ENCODE measurements at places on chromosomes 5 and 9.

GRCh38 chr5:28967848-28968247 is 1929.5 kb upstream of the CDH9 start:
- DNase-seq: no peak

DNA sequence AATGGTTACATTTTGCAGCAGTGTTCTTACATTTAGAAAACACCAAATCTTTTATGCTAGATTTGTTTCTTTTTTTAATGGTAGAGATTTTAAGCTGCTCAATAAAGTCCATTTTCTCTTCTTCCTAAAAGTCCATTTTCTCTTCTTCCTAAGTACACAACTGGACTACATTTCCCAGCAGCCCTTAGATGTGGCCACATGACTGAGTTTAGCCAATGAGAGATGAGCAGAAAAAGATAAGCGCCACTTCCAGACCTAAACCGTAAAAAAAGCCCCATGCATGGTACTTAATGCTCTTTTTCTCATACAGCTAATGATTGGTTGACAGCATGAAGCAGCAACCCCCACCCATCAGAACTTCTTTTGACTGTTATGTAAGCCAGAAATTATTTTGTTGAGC is 206.7 kb downstream of the FAM114A2 start:
- peak; percentile 41 for DNase-seq

DNA sequence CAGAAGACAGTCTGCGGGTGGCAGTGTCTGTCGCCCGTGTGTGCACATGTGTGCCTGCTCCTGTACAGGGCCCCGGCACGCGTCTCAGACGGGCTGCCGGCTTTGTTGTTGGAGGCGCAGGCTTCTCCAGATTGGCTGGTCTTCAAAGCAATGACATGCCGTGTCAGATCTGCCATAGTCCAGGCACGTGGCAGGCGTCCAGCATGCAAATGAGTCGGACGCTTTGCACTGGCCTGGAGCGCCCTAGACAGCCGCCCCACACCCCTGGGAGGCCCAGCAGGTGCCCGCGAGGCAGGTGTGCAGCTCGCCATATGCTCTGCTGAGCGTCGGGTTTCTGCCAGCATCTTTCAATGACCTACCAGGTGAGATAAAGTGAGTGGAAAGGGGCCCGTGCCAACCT is 71.5 kb downstream of the GADD45G start:
- no peak for DNase-seq

- no peak for DNase-seq
These were observed 4.3 kb downstream of the SH3GLB2 start for GRCh38 chr9:129023908-129024233.

- no peak for DNase-seq
These were observed 5.8 kb downstream of the GLRX start for GRCh38 chr5:95816776-95817175.

DNA sequence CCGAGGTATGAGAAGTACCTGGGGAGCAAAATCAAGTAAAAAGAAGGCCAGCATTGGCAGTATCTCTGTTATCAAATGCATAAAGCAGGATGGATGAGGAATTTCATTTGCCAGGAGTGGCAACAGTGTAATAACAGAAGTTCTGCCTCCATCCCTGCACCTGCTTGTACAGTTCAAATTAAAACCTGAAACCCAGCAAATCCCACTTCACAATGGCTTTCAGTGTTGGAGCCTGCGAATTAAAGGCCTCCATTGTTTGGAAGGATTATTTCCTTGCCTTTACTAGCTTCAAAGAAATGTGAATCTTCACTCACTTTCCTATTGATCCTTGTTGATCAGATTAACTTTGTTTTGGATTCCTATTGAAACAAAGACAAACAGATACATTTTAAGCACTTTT is 31.5 kb upstream of the IRX1 start:
- DNase-seq: no peak

DNA sequence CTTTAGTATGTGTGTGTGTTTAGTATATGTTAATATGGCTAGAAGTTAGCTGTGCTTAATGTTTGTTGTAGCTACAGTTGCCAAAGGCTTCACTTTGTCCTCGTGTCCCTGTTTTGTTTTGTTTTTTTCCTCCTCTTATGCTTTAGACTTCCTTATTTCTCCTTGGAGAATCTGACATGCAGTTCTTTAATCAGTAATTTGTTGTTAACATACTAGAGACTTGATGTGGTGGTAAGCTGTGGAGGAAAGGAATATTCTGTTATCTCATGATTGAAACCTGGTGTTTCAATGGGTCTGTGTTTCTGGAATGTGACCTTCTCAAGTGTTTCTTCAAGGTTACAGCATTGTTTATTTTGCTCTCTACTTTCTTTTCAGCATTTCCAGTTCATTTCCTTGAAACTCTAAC is 515.6 kb upstream of the ST8SIA4 start:
- DNase-seq: no peak

- no peak for DNase-seq
These were observed 1228.0 kb upstream of the C9orf72 start for GRCh38 chr9:28801144-28801799.

GRCh38 chr5:662751-663435 is 30.3 kb downstream of the TPPP start:
- DNase-seq: no peak

- DNase-seq: no peak
These were observed 235.2 kb downstream of the MLLT3 start for GRCh38 chr9:20387062-20387461.

DNA sequence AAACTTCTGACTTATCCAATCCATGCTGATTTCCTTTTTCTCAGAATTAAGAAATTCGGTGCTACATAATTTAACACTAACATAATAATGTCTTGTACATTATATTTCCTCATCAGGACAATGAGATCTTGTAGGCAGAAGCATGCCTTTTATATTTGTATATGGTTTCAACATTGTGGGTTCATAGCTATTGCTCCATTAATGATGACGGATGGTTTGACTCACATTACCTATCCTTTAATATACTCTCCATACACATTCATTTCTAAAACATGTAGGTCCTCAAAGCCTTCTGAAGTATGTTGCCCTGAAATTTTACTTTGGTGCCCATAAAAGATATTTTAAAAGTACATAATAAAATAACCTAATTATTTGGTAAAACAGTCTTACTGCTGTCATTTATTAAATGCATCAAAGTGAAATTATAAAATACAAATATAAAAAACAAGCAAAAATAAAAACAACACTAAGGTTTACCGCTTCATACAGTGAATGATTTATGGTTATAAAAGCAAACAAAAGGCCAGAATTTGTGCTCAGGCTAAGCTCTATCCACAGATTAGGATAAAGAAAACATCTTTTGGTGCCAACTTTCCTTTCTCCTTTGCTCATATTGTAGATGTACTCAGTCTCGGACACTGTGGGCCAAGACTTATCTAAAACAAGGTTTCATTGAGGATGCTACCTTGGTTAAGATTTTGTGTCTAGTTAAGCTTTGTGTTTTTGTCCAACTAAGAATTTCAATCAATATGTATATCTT is 61.2 kb upstream of the GCNT4 start:
- DNase-seq: no peak

DNA sequence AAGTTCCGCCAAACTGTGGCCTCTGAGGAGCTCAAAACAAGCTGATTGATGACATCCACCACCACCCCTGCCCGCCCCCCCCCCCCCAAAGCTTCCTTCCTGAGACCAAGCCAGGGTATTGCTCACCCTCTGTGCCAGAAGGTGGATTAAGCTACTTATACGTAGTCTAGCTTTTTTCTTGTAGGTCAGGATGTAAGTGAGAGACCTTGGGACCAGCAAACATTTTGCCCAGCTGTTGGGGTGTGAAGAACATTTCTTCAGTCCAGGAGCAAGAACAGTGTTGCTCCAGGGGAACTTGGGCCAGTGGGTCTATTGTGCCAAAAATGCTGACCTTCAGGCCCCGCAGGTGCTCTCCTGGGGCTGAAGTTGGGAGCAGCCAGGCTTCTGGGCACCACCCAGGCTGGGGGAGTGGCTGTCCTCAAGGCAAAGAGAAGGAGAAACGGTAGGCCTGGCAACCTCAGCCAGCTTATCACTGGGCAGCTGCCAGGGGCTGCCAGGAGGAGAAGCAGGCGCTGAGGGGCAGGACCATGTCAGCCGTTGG is 18.0 kb downstream of the NEURL1B start:
- DNase-seq: no peak

- DNase-seq: no peak
These were observed 39.4 kb downstream of the SCAI start for GRCh38 chr9:125103770-125104460.

DNA sequence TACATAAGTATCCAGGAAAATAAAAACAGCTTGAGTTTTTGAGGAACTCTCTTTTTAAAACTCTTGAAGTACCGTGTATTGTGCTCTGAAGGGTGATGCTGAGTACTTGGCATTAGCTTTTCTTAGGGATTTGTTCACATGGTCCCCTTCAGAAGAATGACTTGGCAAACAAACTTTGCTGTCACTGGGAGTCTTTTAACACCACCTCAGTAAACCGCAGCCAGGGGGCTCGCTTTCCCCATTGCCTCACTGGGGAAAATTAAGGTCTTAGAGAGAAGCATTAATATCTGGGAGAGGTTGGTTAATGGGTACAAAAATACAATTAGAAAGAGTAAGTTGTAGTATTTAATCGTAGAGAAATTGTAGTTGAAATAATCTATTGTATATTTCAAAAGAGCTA is 105.9 kb upstream of the DAP start:
- no peak for DNase-seq

DNA sequence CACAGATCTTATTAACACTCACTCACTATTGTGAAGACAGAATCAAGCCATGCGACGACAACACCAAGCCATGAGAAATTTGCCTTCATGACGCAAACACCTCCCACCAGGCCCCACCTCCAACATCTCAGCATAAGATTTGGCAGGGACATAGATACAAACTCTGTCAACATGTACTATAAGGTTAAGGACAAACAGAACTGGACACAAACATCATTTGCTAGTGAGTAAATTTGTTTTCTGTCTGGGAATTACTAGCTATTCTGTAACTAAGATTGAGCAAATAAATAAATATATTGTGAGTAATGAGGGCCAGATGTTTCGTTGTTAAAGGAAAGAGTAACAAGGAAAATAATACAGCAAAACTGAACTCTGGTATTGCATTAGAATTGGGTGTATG is 15.7 kb upstream of the KCNN2 start:
- DNase-seq: no peak

DNA sequence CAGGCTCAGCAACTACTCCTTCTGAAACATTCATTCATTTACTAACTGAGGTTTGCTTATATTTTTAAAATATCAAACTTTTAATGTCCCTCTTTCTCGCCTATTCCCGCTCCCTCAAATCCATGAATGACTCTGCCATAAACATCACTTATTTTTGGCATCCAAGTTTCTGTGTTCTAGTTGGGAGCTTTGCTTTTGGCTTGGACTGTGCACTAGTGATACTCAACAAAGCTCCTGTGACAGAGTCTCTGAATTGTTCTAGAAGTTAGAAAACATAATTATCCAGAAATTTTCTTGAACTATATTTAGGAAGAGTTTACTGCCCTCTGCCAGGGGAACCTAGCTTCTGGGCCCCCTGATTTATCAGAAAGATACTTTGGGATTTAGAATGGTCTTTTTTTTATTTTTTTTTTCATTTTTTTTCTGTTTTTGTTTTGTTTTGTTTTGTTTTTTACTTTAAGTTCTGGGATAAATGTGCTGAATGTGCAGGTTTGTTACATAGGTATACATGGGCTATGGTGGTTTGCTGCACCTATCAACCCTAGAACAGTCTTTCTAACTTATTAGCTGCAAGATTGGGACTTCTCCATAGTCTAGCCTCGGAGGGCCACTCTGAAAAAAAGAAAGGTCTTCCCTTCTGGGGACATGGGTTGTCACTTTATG is 64.7 kb upstream of the PTGER4 start:
- DNase-seq: no peak

DNA sequence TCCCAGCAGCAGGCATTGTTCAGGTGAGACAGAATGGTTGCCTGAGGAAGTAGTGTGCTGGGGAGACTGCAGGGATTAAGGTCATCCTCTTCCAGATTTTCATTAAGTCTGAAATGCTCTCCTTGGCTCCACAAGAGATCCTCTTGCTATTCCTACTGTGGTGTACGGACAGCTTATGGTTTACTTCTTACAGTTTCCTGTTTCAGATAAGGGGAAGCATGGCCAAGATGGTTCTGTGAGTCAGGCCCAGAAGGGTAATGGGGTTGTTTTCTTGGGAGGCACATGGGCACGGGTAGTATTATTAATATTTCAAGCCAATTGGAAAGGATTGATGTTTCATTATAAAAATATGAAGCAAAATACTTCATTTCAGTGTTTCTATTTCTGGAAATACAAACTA is 42.9 kb downstream of the GLRX start:
- no peak for DNase-seq

DNA sequence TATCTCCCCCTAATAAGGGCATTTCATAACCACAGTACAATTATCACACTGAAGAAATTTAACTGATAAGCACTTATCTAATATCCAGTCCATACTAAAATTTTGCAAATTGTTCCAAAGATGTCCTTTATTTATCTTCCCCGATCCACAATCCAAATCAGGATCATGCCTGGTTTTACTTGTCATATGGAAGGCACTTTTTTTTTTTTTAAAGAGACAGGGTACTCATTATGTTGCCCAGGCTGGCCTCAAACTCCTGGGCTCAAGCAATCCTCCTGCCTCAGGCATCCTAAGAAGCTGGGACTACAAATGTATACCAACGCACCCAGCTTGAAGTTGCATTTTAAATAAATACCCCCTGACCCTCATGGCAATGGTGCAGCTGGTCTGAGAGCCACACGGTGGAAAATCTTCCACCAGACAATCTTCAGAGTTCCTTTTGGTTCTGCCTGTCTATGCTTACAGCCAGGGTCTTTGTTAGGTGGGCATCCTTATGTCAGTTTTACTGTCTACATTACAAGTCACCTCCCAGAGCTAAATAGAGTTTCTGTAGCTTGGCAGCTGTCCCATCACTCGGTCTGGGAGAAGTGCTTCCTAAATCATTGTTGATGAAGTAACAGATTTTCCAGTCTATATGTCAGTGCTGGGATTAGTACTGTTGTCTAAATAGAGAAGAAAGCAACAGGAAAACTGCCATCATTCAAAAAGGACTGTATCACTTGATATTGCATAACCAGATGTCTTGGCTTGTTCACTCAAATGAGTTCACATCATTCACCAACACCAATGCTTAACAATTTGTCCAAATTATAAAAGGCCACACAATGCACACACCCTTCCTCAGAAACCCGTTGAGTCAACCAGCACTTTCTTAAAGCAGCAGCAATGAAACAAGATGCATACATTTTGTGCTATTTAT is 26.4 kb downstream of the PTPN3 start:
- no peak for DNase-seq

GRCh38 chr9:31745468-31745867 is 639.0 kb upstream of the ACO1 start:
- DNase-seq: no peak

GRCh38 chr5:125894383-125894782 is 528.8 kb upstream of the GRAMD2B start:
- DNase-seq: no peak

DNA sequence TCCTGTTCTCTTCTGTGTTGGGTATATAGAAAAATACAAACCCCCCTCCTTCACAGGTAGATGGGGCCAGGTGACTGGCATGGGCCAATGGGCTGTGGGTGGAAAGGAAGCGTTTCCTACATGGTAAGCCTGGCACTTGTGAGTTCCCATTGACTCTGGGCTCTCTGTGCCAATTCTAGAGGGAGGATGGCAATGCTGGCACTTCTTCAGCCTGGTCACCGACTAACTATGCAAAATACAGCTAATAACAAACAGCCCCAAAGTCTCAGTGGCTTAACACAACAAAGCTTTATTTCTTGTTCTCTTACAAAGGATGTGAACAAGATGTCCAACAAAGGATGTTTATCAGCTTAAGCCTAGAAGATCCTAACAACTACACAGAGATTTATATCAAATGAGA is 258.1 kb downstream of the SYK start:
- no peak for DNase-seq
